Suppressor macrophage (primary cell): ENCODE measurements at places on chromosomes 2 and 18.

DNA sequence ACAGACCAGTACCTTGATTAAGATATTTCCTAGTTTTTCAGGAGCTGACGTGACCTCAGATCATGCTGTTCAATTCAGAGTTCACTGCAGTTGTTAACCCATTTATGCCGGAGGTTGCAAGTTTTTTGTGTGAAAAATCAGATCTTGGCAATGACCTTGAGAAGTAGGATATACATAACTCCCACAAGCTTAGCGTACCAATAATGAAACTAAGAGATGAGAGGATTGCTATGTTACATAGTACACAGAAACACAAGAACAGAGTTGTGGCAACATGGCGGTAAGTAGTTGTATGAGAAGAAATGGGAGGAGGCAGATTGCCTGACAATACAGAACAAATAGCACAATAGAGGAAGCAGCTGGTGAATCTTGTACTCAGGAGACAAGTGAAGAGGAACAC is 39.1 kb downstream of the PPIG start:
- no peak for DNase-seq

- no peak for DNase-seq
These were observed 148.9 kb upstream of the EPAS1 start for GRCh38 chr2:46148369-46148736.

- no peak for DNase-seq
These were observed 216.4 kb downstream of the BCL2 start for GRCh38 chr18:63102941-63103744.

GRCh38 chr2:38146275-38146906 is 70.4 kb upstream of the CYP1B1 start:
- DNase-seq: peak; percentile 83

DNA sequence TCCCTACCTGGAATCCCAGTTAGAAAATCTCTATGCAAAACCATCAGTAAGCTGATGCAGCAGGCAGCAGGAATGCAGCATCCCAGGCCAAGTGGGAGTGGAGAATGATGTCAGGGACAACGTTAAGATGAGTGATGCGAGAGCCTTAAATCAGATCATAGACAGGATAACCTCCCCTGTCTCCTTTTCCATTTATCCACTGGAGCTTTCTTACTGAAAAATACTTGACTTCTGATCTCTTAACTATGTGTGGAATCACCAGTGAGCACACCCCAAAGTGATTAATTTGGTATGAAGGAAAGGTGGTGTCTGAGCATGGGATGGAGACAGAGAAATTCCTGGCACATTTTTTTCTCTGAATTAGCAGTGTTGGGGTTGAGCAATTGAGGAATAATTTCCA is 98.0 kb downstream of the RND3 start:
- DNase-seq: no peak

GRCh38 chr2:102664471-102664909 is 45.1 kb downstream of the SLC9A2 start:
- DNase-seq: peak; percentile 43

DNA sequence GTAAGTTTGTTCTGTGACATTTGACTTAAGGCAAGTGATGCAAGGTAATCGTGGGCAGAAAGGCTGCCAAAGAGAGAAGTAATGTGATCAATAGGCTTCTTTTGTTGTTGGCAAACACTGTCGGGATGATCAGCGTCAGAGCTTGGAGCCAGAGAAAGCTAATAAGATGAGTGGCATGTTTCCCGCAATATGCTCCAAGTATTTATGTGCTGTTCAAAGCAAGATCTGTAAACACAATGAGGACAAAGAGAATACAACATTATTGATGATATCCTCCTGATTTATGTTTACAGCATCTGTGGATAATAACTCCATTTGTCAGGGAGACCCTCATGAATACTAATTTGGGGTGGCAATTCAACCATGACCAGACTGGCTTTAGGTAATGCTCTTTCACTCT is 603.3 kb downstream of the TDRD15 start:
- no peak for DNase-seq

DNA sequence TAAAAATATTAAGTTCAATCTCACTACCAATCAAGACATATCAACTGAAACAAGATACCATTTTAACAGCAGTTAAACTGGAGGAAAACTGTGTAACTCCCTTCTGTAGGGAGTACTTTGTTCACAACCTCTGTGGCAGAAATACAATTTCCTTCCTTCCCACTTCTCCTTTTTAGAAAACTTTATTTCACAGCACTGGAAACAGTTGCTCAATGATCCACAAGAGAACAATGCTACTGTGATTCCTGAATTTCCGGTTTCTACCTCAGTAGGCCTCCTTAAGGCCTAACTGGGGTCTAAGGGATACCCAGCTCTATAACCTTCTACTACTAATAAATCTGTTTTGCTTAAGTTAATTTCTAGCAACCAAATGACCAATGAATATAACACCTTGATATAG is 14.1 kb downstream of the TLK1 start:
- DNase-seq: peak; percentile 40
